Umbilical cord (tissue), 2 donors: ENCODE measurements at places on chromosomes 16 and 17. TPM values are rescaled to one million over a fixed set of nuclear protein-coding genes. Genes with fewer than 3 reads are reported as not detected.

DNA sequence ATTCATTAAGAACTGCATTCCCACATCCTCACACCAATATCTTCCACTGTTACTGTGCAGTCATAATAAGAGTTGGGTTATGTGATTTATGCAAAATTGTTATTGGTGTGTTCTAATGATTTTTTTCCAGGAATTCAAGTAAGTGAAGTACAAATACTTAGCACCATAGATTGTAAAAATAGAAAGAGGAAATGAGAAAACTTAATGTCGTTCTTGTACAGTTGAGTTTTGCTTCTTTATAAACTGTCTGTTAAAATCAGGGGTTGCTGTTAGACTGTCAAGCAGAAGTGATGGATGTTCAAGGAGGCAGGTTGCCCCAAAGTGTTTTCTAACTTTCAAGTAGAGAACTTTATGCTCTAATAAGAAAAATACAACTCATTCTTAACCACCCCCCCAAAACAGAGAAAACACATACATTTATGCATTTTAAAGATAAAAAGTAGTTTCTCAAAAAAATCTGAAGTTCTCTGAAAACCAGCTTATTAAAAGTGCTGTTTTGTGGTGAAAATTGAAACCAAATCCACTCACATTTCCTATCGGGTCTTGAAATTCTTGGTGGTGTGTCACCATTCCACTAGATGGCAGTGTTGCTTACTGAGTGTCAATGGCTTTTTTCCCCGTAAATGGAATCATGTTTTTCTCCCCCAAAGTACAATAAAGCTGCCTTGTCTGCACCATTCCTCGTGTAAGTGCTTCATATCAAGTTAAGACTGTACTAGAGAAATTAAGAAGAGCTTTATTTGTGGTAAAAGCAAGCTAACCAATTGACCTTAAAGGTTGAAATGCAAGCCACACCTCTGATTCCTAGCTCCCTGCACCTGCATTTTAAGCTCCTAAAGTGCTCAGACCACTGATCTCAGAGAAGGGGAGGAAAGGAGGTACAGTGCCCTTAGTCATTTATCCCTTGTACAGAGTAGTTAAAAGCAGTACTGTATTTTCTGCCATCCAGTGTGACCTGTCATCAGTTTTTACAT, 4.7 kb upstream of the IGSF6 start:
- peak; percentile 50 for DNase-seq

The FBXW10 gene
- 0.24 TPM for total RNA-seq

- DNase-seq, result no peak
Measured at GRCh38 chr16:61579195-61579594, 457.0 kb downstream of the CDH8 start.

- no peak for DNase-seq
Measured at GRCh38 chr16:71460236-71460635, 1.8 kb downstream of the ZNF23 start.

DNA sequence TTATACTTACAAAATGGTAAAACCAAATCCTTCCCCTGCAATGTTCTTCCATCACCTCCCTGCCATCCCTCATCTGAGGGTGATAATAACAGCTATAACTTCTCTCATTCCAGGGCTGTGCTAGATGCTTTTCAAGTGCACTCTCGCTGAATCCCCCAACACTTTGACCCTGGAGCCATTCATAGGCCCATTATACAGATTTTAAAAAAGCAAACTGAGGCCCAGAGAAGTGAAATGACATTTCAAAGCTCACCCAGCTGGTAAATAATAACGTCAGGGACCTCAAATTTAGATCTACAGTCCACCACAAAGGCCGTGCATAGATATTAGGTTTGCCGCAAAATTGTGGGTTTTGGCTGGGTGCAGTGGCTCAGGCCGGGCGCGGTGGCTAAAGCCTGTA, 378.8 kb downstream of the SLC39A11 start:
- DNase-seq, result no peak

The TBC1D3K gene
- not detected for total RNA-seq

The CD68 gene
- total RNA-seq, result 8.4 TPM

DNA sequence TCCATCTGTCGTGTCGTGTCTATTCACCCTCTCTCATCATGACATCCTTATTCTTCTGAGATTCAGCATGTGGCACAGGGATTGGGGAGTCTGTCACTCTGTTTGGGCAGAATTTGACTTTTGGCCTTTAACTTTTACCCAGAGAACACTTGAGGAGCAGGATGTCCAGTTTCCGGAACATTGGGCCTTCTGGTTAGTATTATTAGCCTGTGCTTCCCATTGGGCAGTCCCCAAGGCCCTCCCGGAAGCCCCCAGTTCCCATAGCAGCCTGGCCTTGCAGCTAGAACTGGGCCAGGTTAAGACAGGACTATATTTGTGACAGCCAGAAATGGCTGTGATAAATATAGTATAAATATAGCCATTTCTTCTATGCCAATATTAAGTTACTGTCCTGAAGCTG, 9.6 kb downstream of the SCN4A start:
- DNase-seq, result no peak

- no peak for DNase-seq
Measured at GRCh38 chr17:65155622-65156021, 18.5 kb downstream of the RGS9 start.

The SLFN12L gene
- 8.4 TPM for total RNA-seq

The TTLL6 gene
- not detected for total RNA-seq

- no peak for DNase-seq
Measured at GRCh38 chr16:87003414-87003755, 313.8 kb downstream of the C16orf95 start.

DNA sequence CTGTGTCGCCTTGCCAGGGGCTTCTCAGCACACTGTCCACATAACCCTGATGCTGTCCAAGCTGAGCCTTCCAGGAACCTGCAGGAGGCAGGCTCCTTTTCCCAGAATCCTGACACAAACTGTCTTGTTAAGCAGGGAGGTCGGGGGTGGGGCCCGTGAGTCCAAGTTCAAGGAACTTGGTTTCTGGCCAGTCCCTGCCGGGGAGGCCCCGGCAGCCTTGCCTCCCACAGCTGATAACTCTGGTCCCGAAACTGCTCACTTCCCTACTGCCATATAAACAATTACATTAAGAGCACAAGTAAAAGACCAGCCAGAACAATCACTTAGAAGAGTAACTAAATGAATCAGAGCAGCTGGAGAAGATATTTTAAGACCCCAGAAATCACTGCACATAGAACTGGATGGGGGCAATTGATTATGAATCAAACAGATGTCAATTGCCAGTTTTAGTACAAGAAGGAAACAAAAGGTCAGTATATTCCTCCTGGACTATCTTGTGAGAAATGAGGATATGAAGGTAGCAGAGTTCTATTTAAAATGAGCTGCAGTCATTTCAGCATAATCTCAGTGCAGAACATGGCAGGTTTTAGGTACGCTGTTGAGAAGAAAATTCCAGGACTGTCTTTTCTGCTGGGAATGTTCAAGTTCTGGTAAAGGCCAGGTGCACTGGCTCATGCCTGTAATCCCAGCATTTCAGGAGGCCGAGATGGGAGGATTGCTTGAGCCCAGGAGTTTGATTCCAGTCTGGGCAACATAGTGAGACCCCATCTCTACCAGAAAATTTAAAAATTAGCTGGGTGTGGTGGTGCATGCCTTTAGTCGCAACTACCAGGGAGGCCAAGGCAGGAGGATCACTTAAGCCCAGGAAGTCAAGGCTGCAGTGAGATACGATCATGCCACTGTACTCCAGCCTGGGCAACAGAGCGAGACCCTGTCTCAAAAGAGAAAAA, 169.8 kb downstream of the PITPNC1 start:
- peak; percentile 61 for DNase-seq

GRCh38 chr17:8631554-8631877, 991 bp upstream of the MYH10 start:
- DNase-seq, result no peak

GRCh38 chr17:8109661-8110455, 8.5 kb downstream of the ALOXE3 start:
- DNase-seq, result no peak

GRCh38 chr17:67069603-67070136, 25.3 kb downstream of the CACNG1 start:
- DNase-seq, result no peak

DNA sequence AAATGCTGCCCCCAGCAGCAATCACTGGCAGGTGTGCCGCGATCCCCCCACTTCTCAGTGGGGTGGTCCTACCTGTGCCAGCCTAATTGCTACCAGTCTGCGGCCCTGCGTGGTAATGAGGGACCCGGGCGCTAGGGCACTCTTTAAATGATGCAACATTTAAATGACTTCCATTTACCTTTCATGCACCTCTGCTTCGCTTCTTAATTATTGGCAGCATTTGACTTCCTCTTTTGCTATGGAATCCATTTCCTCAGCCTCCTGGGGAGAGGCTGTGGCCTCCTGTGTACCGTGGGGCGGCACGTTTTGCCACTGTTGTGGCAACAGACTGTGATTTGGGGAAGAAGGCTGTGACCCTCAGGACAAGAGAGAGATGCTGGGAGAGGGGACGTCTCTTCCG, 86.1 kb downstream of the RPA1 start:
- no peak for DNase-seq

The ZSCAN10 gene
- total RNA-seq, result not detected

The RTN4RL1 gene
- not detected for total RNA-seq

DNA sequence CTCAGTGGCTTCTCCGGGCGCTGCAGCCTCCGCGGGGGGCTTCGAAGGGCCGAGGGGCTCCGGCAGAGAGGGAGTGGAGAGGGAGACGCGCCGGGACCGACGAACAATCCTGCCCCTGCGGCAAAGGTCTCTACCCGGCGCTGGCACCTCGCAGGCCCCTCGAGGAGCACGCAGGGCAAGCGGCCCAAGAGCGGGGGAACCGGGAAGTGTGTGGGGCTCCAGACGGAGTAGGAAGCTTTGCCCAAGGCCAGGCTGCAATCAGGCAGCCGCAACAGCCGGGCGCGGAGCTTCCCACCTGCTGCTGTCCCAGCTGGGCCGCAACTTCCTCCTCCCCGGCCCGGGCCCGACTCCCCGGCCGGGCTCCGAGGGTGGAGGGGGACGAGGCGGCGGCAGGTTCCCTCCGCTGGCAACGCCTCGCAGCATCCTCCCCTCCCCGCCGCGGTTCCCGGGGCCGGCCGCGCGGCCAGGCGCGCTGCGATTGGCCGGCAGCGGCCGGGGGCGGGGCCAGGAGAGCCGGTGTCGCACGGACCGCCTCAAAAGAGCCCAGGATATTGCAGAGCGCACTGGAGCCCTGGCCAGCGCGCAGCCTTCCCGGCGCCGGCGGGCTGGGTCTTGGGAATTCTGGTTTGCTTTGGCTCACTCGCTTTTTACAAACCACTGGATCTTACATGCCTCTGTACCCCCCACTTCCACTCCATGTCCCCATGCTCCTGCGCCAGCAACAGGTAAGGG, at the start of gene KCNJ2:
KCNJ2 (plus strand) TSS at position 556 of the 732 bp plus-strand sequence. CDS start 5,508 bp downstream, outside the sequence.
- peak; percentile 91 for DNase-seq

DNA sequence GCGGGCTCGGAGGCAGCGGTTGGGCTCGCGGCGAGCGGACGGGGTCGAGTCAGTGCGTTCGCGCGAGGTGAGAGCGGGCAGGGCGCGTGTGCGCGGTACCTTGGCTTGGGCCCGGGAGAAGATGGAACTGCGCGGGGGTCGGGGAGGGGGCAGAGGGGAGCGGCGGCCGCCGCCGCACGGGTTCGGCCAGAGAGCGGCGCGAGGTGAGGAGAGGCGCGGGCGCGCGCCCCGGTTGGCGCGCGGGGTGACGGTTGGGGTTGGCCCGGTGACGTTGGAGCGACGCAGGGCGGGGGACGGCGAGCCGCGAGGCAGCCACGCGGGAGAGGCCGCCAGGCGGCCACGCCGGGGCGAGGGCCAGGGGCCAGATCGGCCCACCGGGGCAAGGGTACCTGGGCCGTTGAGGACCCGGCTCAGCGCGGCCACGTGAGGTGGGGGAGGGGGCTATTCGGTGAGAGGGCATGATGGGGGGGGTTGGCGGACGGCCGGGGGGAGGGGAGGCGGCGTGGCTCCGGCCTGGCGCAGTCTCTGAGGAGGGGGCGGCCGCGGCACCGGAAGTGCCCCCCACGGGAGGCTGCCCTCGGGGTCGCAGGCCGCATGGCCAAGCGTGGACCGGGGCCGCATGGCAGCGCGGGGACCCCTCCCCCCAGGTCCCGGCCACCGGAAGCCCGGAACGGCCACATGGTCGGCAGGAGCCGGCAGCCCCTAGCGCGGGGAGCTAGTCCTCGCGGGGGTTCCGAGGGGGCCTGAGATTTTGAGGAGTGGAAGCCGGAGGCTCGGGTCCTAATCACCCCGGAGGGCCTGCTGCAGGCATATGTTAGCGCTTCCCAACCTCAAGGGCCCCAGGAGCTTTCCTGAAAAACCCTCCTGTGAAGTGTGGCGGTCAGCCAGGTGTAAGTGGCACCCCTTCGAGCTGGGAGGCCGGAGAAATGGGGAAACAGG, 527 bp downstream of the EIF5A start:
- DNase-seq, result peak; percentile 29

The SYCE1L gene
- not detected for total RNA-seq

DNA sequence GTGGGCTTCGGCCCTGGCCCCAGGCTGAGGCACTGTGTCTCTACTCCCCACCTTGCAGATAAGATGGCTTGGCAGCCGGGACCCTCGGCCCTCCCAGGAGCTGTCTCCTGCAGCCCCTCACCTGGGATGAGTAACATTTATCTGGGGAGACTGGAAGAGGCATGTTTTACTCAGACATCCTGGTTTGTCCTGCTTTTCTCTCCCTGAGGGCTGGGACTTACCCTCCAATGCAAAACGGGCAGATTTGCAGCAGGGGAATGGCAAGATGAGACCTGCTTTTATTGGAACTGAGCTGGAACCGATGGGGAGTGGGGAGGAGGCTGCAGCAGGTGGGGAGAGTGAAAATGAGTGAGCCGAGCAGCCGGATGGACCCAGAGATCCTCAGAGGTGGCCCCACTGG, 27.3 kb upstream of the UBE2G1 start:
- peak; percentile 47 for DNase-seq

The CCL5 gene
- not detected for total RNA-seq

The GNG13 gene
- total RNA-seq, result not detected
